ENCODE measurements at places on chromosomes 3 and 15.

- no peak for DNase-seq
These were observed 46.2 kb downstream of the TRIM69 start for GRCh38 chr15:44782516-44782915.

GRCh38 chr3:67418426-67419217 is 235.8 kb downstream of the SUCLG2 start:
- DNase-seq: no peak

- DNase-seq: no peak
These were observed 24.3 kb downstream of the PGPEP1L start for GRCh38 chr15:98983334-98983733.

- no peak for DNase-seq
These were observed 223.5 kb upstream of the PROK2 start for GRCh38 chr3:72008226-72008996.

GRCh38 chr3:123660141-123660675 is 75.4 kb upstream of the HACD2 start:
- no peak for DNase-seq

DNA sequence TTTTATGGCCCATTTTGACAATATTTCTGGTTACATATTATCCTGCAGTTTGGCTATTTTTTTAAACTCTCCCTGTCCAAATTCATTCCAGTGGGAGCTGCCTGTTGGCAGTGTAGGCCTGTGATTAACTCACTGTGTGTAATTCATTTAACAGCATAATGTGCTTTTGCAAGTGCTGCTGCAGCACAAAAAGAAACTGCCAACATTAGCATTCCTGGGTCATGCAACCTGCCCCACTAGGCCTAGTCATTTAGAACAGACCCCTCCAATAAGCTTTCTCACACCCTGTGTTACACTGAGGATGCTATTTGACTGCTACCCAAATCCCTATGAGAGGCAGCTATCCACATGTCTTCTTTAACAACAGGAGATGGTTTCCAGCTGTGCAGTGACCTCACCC is 251.2 kb upstream of the UBE2E2 start:
- no peak for DNase-seq

GRCh38 chr3:194688200-194688740 is 2.6 kb downstream of the FAM43A start:
- DNase-seq: peak; percentile 28

DNA sequence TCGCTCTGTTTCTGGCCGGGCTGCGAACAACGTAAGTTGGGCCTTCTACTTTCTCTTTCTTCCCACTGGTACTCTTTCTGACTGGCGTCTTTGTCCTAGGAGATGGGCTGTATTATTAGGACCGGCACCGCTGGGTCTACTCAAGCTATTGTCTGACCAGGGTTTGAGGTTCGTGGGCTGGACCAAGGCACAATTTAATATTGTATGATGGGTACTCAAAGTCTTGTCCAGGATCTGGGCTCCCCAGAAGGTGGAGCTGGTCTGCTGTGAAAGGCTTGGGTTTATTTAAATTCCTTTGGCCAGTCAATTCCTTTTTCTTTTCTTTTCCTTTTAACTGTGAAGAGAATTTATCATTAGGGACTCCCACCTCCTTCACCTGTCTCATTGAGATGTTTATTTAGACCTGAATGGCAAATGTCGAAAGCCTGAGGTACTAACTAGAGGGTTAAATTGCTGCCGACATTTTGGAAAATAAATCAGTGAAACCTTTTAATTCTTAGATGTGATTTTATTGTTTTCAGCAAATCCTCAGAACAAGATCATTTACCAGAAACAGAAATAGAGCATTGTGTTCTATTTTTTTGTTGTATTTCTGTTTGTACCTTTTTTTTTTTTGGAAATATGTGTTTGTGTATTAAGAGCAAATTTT is 410 bp downstream of the LRRC49 start:
- no peak for DNase-seq

DNA sequence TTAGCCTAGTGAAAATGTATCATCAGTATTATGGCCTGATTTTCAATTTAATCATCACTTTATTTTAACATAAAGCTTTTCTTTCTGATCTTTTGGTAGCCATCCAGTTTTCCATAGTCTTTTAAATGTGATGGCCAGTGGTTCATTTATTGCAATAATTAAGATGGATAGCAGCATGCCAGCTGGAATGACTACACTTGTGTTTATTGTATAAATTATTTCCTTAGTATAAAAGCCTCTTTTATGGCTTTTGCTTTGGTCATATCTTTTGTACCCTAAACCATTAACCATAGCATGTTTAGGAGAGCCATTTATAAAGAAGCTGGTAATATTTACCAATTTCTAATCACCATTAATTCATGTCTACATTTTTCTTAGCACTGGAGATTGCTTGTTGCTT is 31.7 kb downstream of the ALCAM start:
- DNase-seq: no peak

GRCh38 chr15:32919749-32920414 is 202.1 kb downstream of the GREM1 start:
- DNase-seq: no peak

- no peak for DNase-seq
These were observed 4.9 kb upstream of the DUSP7 start for GRCh38 chr3:52061121-52061910.

DNA sequence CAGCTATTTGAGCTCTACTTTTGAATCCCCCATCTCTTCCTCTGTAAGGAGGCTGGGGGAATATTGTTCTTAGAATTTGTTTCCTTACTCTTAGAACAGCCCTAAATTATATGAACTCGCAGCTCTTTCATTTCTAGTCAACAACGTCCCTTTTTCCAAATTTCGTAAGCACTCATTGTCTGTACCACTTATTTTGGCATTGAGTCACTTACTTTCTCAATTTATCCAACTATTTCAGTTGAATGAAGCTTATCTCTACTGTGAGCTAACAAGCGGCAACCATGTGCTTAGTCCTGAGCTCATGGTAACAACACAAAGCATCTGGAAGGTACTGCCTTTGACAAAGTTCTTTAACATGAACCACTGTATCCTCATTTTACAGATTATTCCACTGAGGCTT is 191.1 kb downstream of the GREM1 start:
- no peak for DNase-seq

- DNase-seq: no peak
These were observed 91.1 kb upstream of the ALDH1A3 start for GRCh38 chr15:100788418-100789105.

- no peak for DNase-seq
These were observed 35.2 kb downstream of the BHLHE40 start for GRCh38 chr3:5014391-5014790.

GRCh38 chr15:77974098-77974414 is 103.5 kb downstream of the TBC1D2B start:
- no peak for DNase-seq

- no peak for DNase-seq
These were observed 596.1 kb downstream of the TUSC7 start for GRCh38 chr3:117305681-117306080.

- DNase-seq: no peak
These were observed 187.1 kb downstream of the ITPR1 start for GRCh38 chr3:4680227-4680691.

- peak; percentile 18 for DNase-seq
These were observed 79.5 kb upstream of the BLM start for GRCh38 chr15:90637693-90638092.

DNA sequence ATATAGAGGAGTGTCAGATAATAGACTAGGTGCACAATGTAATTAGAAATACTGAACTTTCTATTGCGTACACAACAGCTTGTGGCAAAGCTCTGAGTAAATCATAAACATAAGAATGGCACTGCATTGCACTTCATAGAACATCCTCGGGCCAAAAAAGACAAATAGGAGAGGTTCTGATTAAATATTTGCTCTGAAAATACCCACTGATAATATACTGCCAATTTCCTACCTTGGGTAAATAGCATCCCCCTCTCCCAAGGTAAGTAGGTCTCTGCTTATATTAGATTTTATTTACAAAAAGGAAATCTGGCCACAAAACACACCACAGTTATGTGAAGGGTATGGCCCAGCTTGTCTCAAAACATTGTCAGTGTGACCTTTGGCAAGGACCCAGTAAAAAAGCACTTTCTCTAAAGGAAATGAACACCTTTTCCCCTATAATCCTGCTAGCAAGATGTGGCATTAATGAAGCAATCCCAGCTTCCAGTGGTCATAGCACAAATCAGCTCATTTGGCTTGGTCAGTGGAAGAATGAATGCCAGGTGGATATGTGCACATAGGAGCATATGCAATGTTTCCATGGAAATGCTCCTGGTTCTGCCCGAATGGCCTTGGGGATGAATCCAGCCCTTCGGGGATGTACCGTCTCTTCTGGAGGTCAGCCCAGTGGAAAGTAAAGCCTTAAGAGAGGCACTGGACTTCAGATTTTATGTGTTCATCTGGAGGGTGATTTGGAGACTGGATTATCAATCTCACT is 315.9 kb downstream of the LSAMP start:
- no peak for DNase-seq

DNA sequence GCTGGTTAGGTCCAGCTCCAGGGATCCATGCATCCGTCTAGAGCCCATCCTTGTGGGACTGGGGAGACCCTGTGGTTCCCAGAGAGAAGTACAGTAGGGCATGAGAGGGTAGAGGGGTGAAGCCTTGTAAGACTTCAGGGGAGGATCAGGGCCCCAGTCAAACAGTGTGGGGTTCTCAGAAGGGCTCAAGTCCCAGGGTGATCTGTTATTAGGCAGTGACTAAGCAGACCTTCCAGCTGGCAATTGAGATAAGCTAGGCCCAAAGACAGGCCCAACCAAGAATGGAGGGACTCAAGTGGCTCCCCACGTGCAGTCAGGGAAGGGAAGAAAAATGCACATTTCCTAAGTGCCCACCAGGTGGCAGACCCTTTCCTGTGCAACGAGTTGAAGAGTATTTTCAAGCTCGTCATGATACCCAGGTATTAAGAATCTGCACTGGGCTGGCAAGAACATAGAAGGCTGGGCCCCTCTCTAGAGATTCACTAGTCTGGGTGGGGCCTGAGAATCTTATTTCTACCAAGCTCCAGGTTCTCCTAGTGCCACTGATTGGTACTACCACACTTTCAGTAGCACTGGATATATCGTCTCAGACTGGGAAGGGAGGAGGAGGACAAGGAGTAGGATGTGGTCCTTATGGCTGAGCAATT is 240.8 kb downstream of the NR1D2 start:
- peak; percentile 22 for DNase-seq

GRCh38 chr3:120536642-120537041 is 59.5 kb upstream of the NDUFB4 start:
- no peak for DNase-seq

DNA sequence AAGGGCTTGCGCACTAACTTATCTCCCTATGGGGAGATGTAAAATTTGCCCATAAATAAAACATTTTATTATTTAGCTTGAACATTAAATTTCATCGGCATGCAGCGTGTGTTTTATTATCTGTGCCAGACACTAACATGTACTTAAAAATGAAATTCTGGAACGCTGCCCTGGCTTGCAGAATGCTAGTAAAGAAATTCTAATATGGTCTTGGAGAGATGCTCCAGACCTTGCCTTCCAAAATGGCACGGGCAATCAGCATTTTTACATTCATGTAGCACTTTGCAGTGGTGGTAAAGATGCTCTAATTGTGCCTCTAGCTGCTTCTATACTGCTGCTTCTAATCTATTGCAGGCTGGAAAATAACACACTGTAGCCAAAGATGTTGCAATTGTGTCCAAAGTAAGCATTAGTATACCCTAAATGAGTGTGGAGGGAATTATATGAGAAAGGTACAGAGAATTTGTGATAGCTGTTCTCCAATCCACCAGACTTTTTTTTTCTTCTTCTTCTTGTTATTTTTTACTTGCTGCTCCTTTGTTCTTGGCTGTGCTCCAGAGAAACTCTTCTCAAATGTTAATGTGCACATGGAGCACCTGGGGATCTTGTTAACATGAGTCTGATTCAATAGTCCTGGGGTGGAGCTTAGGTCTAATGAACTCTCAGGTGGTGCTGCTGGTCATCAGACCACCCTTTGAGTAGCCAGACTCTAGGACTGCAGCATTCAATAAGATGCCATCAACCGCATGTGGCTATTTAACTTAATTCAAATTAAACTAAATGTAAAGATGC is 47.3 kb downstream of the CRABP1 start:
- DNase-seq: no peak

DNA sequence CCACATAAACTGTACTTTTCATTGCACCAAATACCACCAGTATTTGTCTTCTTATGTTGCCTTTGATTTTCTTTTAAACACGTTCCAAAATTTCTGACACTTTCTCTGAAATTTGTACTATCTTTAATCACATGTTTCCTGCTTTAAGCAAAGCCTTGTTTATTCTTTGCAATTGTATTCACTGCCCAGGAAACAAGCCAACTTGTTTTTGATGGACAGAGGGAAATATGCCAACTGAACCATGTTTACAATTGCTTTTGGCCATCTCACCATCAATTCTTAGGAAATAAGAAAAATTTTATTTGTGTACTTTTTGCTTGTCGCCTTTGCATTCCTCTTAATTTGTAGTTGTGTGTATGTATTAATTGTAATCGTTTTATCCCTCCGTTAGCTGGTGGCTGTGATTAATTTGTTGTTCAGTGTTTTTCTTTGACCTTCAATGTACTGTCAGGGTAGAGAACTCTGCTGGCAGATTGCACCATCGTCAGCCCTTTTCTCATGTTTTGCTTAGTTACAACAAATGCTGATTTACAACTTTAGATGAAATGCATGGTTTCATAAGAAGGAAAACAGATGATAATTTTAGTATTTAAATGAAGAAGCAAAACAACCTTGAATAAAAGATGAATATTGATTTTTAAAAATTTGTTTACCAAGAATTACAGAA is 19.4 kb upstream of the FEZF2 start:
- no peak for DNase-seq

DNA sequence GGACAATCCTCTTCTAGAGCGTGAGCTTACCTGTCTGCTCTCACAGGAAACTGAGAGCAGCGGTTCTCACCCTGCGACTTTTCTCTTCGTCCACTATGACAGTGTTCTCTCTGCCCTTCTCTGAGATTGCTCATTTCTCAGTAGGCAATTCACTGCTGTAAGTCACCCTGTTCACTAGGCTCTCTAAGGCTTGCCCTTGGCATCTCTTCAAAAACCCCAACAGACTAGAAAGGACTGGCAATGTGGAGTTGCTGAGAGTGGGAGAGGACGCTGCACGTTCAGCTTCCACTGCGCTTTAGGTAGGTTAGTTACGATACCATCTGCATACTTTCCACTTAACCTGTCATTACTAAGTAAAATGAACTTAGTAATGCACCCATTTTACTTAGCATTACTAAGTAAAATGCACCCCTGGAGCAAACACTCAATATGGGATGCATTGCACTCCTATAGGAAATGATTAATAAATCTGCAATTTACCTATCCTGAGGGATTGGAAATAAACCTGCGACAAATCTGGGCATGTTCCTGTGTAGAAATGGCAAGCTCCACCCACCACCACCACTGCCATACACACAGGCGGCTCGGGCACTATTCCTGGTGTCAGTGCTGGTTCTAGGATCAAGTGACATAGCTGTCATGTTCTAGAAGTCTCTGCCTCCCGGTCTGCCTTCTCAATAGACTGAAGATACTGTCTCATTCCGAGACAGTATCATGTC is 21.4 kb downstream of the XPC start:
- no peak for DNase-seq

DNA sequence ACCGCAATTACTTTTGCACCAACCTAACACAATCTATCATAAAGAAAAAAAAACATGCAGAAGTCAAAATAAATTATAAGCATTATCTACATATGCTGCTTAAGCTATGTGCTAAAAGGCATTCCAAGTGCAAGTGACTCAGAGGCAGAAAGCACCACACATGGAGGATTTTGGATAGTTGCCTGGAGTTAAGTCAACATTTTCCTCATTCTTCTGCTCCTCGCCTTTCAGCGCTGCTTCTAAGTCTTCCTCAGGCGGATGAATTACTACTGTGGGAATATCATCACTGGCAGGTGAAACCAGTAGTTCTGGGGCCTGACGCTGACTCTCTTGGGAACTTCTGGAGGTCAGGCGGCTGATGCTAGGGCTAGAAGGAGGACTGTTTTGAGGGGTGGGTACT is 53.1 kb downstream of the SLC4A7 start:
- no peak for DNase-seq

Data from activated naive CD4-positive, alpha-beta T cell treated with anti-CD3 and anti-CD28 coated beads, Interleukin-2, amount 10 ng/mL, durations not matched to agents 7 days and 5 days (primary cell).